ENCODE measurements at places on chromosomes 3 and 15.
A peak's percentile ranks its signal among the peaks of the same experiment; 100 is the strongest.

GRCh38 chr15:93488296-93488713 is 399.3 kb upstream of the RGMA start:
- no peak for DNase-seq

DNA sequence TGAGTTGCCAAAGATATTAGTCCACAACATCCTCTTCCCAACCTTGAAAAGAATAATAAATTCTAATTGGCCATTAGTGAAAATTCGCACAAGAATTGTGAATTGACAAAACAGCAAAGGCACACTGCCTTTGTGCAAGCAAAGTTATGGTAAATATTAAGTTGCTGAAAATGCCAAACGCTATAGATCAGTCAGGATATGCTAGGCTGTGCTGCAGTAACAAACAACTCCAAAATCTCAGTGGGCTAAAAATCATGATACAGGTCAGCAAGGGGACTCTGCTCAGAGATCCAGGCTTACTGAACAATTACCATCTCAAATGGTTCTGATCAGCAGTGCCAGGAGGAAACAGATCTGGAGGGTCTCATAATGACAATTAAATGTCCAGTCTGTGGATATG is 238.0 kb upstream of the IGF1R start:
- DNase-seq = no peak

DNA sequence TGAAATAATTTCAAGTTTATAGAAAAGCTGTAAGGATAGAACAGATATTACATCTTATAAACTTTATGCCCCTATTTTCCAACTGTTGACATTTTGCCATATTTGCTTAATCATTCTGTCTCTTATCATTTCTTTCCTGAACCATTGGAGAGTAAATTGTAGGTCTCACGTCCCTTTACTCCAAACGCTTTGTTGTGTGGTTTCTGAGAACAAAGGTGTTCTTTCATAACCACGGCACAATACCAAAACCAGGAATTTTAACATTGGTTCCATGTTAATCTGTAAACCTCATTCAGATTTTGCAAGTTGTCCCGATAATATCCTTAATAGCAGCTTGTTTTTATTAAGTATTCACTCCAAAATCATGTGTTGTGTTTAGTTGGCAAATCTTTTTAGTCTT is 134.8 kb downstream of the AKAP13 start:
- DNase-seq = no peak

- no peak for DNase-seq
Measured at GRCh38 chr15:71669688-71670087, 140.7 kb upstream of the NR2E3 start.

GRCh38 chr3:133474251-133474801 is 74.5 kb downstream of the BFSP2 start:
- peak; percentile 21 for DNase-seq

DNA sequence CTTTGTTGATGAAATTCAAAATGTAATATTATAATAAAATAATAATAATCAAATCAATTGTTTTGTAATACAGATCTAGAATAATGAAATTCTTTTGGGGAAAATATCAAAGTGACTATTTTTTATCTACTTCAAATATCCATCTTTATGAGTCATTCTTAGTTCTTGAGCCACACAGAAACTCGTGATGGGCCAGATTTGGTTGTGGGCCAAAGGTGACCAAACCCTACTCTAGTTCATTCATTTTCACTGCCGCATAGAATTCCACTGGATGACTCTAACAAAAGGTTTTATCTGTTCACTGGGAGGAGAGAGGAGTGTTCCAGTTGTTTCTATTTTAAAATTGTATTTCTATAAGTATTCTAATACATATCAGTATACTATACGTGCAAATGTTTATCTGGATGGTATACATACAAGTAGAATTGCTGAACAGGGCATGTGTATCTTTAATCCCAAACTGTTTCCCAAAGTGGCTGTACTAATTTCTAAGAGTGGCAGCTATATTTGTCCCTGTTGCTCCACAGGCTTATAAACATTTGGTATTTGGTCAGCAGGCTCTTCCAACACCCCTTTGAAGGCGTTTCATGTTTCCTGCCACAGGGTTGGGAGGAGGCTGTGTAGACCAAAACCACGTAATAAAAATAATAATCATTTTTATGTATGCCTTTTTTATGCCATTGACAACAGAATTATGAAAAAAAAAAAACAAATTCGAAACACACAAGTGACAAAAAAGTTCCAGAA is 7.3 kb upstream of the RTP3 start:
- DNase-seq = peak; percentile 61

DNA sequence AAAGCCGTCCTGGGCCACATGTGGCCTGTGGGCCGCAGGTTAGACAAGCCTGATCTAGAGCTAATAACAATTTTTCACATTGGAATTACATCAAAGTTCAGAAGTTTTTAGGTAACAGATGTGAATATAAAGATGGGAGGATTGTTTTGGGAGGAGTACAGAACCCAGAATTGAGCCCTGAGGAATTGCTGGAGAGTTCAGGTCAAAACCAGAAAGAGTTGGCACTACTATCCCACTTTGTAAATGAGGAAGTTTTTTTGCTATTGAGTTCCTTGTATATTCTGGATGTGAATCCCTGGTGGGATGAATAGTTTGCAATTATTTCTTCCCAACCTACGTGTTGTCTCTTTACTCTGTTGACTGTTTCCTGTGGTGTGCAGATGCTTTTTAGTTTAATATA is 109.5 kb upstream of the LIPC start:
- DNase-seq = no peak

DNA sequence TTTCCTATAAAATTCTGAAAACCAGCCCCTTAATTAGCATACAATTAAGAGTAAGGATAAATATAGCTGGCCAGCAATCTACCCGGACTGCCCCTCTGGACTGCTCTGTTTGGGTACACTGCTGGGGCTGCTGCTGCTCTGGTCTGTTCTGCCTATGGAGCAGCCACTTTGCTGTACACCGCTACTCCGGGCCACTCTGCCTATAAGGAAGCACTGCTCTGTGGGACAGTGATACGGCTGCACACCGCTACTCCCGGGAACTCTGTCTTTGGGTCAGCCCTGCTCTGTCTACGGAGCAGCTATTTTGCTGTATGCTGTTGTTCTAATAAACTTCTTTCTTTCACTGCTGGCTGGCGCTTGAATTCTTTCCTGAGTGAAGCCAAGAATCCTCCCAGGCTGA is 316.5 kb upstream of the PLSCR5 start:
- no peak for DNase-seq

GRCh38 chr15:89194608-89195007 is 26.8 kb downstream of the RLBP1 start:
- DNase-seq = no peak

GRCh38 chr3:52986938-52987337 is 58.9 kb downstream of the SFMBT1 start:
- peak; percentile 19 for DNase-seq

GRCh38 chr3:180828723-180829408 is 83.6 kb upstream of the FXR1 start:
- no peak for DNase-seq

- no peak for DNase-seq
Measured at GRCh38 chr15:31427411-31427810, 100.8 kb downstream of the KLF13 start.

- no peak for DNase-seq
Measured at GRCh38 chr3:44353355-44353924, 14.9 kb downstream of the TCAIM start.

GRCh38 chr3:46184469-46184868 is 23.6 kb downstream of the CCR1 start:
- DNase-seq = peak; percentile 89

GRCh38 chr3:8845641-8846040 is 76.2 kb upstream of the OXTR start:
- DNase-seq = peak; percentile 81

GRCh38 chr3:45582430-45582829 is 12.1 kb upstream of the LIMD1 start:
- DNase-seq = peak; percentile 92

DNA sequence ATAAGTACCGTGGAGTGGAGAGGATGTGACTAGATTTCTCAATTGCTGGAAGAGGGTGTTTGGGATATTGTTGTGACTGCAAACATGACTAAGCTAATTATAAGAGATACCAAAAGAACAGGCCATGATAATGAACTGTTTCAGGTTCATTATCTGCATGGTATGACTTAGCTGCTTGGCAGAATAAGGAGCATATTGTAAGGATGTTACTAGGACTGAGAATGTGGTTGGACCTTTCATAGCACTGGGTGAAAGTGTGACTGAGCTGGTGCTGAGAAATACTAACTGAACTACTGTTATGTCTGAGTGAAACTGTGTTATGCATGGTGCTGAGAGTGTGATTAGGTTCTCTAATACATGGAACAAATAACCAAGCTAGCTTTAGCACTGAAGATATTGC is 11.0 kb downstream of the SCN10A start:
- DNase-seq = no peak

- DNase-seq = peak; percentile 8
Measured at GRCh38 chr3:141575879-141576743, 89.3 kb downstream of the RASA2 start.

DNA sequence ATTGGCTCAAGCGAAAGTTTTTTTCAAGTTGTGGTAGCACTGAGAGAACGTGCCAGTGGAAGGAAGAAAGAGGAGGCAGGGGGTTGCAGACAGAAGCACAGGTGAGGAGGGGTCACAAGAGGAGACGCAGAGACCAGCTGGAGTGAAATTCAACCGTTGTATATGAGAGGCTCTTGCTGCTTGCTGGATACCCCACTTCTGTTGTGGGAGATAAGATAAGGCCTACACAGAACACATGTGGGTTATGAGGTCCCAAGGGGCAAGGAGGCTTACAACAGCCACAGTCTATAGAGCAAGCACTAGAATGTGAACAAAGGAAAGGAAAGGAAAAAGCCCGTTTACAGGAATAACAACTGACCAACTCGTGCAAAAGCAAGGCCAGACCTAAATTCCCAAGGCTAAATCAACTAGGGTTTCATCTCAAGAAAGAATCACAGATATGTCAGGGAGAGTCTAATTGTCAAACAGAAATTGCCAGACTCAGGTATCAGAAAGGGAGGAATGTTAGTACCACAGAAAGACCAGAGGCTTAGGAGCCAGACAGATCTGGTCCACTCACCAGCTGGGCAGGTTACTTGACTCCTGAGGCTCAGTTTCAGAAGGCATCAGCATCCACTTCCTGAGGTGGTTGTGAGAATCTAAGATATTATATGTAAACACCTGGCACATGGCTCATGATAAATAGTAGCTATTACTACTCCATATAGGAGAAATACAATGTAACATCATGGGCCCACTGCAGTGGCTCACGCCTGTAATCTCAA is 60.9 kb downstream of the MSL2 start:
- DNase-seq = no peak

DNA sequence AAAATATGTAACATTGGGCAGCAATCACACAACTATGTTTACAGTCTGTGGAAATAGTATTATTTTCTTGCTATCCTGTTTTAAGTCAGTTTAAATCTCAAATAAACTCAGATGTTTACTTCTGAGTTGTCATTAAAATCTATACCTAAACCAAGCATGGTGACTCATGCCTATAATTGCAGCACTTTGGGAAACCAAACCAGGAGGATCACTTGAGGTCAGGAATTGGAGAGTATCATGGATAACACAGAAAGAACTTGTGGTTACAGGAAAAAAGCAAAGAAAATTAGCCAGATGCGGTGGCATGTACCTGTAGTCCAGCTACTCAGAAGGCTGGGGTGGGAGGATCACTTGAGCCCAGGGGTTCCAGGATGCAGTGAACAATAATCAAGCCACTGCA is 631.6 kb upstream of the EPHA6 start:
- no peak for DNase-seq

GRCh38 chr15:81432179-81432578 is 58.2 kb upstream of the TMC3 start:
- no peak for DNase-seq

GRCh38 chr15:77527164-77527778 is 105.4 kb downstream of the LINGO1 start:
- no peak for DNase-seq

GRCh38 chr3:59535791-59536221 is 486.0 kb upstream of the CFAP20DC start:
- peak; percentile 12 for DNase-seq

DNA sequence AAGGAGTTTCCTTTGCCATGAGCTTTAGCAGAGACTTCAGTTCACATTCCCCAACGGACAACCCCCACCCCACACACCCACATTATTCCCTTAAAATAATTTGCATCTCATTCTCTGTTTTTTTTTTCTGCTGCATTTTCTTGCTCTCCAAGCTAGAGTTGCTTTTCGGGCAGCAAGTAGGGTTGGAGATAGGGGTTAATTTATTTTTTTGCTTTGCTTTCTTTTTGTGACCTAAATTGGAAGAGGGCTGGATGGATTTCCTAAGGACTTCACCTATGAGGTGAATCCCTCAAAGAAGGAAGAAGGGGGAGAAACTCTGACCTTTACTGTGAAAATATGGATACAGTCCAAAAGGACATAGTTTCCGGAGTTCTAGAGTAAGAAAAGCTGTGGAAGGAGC is 6.6 kb downstream of the SOX2 start:
- no peak for DNase-seq

DNA sequence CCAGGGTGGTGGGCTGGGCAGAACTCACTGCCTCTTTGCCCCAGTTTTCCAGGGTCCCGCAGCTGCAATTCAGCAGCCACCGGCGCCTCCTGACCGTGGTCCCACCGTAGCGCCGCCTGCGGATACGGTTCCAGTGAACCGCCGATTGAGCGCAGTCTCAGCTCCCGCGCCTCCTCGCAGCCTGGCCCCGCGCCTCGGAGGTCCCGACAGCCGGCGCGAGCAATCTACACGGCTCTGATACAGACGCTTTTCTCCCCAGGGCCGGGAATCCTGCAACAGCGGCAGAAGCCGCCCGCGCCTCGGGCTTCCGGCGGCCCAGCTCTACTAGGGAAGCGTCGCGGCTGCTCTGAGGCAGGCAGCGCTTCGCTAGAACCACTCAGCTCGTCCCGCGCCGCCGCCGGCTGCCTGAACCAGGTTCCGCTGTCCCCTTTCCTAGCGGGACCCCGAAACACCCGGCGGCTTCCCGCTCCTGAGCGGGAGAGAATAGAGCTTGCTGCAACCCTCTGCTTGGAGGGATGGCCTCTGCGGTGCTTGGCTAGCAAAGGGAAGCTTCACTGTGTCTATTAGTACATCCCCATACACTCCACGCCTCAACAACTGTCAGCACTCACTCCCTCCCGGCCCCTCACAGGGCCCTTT is 3.1 kb downstream of the FOXL2NB start:
- no peak for DNase-seq

- no peak for DNase-seq
Measured at GRCh38 chr3:61066800-61067199, 184.5 kb downstream of the FHIT start.

GRCh38 chr3:49132437-49133225 is at the start of gene LAMB2:
Gene LAMB2 (minus strand): TSS chr3:49133050. CDS start chr3:49132867, 183 bp downstream.
- peak; percentile 75 for DNase-seq

Data from LHCN-M2 (cell line).